ENCODE measurements at places on chromosomes 3 and 15.
A peak's percentile ranks its signal among the peaks of the same experiment; 100 is the strongest.

DNA sequence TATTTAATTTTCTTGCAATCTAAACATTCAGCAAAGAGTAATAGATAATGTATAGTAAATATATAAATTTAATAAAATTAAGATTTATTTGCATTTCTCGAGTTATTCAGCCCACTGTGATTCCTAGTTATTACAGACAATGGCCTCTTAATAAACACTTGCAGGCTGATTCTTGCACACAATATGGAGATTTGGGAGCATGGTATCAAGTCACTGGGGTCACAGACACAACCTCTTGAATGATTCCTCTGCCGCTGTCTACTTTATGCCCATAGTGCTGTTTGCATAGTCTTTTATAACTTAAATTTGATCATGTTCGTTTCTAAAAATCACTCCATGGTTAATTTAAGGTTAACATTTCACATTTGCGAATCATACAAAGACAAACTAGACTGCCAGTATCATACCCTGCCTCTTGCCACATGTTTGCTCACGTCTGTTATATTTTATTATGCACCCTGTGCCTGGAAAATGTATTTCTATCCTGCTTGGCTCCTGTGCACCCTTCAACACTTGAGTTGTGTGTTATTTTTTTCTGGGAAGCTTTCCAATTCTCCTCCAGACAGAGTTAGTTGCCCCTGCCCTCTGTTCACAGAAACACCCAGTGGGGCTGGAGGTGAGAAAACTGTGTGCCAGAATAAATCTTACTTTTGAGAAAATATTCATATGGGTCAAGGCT is 206.3 kb upstream of the ROBO1 start:
- DNase-seq = no peak

DNA sequence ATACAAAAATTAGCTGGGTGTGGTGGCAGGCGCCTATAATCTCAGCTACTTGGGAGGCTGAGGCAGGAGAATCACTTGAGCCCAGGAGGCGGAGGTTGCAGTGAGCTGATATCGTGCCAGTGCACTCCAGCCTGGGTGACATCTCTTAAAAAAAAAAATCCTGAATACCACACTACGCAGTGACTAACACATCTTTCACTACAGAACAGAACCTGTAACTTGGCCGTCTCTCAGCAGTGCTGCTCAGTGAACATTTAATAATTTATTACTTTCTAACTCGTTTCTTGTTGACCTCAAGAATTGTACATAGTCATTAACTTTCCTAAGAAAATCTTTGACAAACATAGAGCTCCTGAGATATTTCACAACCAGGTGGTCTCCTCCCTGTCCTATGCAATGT is 3.8 kb downstream of the GREM1 start:
- no peak for DNase-seq

DNA sequence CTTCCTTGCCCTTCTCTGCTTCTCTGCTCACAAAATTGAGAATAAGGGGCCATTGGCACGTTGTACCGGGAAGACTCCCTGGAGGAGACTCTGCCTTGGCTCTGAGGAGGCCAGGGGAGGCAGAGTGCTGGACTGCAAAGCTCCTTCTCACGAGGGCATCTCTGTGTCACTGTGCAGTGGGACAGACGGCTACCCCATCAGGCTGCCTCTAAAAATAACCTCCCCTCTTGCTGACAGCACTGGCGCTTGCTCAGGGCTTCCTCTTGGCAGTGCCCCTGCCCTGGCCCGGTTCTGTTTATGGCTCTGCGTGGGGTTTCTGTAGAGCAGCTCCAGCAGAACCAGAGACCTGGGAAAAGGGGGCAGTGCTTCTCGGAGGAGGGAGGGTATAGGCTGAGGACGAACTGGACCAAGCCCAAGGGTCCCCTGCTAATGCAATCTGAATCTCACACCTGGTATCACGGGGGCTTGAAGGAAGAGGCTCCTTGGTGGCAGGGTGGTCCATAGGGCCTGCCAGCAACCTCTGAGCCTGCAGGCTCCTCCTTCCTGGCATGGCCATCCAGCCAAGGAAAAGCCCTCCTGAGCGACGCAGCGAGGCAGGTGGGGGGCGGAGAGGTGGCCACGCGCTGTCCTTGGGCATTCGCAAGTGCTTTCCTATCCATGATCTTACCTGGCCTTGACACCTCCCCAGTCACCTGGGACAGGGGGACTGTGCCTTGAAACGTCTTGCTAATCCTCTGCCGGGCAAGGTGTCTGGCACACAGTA is 63.3 kb upstream of the TLE3 start:
- no peak for DNase-seq

- no peak for DNase-seq
Observed at GRCh38 chr15:44275150-44275830, 13.2 kb upstream of the GOLM2 start.

GRCh38 chr3:155323063-155323666 is 29.7 kb upstream of the STRIT1 start:
- no peak for DNase-seq

DNA sequence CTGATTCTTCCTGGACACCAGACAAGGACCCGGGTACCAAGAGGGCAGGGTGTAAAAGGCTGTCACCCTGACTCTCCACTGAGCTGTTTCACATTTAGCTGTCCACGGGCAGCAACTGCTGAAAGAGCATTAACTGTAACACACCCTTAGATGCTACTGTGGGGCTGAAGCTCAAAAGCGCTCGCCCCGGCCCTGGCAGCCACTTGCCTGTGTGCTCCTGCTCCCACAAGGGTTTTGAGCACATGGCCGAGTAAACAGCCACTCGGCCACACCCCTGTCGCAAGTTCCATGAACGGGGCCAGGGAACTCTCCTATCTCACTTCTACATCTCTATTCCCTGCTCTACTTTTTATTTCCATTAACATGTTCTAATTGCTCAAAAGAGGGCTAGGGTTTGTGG is 421.7 kb downstream of the TUSC7 start:
- no peak for DNase-seq

DNA sequence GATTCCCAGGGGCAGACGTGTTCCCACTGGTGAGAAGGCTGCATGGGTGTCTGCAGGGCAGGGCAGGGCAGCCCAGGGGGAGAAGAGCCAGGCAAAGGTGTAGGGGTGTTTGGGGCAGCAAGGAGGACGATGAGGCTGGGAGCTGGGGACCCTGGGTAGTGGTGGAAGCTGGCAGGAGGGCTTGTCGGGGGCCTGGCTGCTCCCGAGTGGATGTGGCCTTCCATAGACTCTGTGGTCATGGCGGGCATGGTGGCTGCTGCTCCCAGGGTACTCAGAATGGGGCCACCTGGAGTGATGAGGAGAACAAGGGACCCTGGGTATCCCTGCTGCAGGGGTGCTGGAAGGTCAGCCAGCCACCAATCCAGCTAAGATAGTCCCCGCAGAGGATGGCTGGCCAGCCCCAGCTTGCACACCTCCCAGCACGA is 107.5 kb downstream of the WNT7A start:
- DNase-seq = no peak

DNA sequence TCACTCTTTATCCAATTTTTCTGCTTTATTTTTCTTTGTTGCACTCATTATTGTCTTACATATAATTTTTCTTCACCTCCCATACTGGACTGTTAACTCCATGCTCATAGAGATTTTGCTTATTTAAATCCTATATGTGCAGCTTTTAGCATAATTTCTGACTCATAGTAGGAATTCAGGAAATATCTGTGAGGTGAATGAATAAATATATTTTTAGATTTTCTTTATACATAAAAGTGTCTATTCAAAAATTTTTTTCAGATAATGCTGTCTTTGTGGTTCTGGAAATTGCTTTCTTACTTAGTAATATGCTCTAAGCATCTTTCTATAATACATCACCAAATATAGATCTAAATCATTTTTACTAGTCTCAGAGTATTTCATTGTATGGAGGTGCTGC is 191.8 kb upstream of the SUCLG2 start:
- no peak for DNase-seq

GRCh38 chr3:159200176-159200575 is 398.3 kb downstream of the MFSD1 start:
- no peak for DNase-seq

GRCh38 chr15:85584872-85585271 is 204.5 kb downstream of the AKAP13 start:
- no peak for DNase-seq

DNA sequence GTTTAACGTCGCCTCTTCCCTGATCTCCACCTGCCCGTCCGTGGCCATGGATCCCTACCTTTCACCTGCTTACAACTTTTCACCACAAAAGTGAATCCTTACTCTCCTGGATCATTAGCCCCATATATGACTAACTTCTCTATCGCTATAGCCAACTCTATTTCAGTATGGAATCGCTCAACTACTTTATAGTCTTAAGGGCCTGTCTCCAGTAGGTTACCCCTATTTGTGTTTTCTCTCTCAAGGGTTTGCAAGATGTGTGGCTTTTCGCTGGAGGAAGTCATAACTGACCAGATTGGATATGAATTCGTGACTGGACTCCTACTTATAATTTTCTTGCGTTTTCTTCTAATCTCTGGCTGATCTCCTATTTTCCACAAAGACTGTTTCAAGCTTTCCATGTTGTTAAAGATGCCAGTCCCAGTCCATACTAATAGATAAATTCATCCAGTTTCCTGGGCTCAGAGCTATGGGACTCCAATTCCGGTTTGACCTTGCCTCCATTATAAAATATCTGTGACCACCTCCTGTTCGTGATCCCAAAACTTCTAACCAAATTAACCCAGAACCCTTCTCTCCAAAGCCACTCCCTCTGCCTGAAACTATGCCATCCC is 1.3 kb upstream of the STAG1 start:
- DNase-seq = no peak

- peak; percentile 71 for DNase-seq
Observed at GRCh38 chr3:69200384-69201068, 78.1 kb upstream of the LMOD3 start.

DNA sequence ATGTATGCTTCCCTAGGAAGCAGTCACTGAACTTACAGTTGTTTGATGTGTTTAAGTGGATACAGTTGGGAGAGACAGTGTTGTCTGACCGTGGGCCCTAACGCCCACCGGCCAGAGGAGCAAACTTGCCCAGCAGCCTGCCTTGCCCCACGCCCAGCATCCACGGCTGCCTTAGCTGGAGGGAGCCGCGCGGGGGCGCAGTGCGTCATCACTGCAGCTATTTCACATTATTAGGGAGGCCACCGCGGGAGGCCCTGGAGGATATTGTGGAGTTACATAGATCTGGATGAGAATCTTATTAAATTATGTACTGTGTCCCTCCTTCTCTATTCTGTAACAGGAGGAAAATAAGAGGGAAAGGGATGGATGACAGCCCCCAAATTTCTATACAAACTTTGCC is 267.2 kb downstream of the GABRG3 start:
- DNase-seq = no peak

GRCh38 chr15:80003934-80004472 is 33.0 kb upstream of the BCL2A1 start:
- no peak for DNase-seq

GRCh38 chr15:60683156-60683555 is 204.2 kb upstream of the ICE2 start:
- no peak for DNase-seq

- no peak for DNase-seq
Observed at GRCh38 chr3:61964566-61964965, 403.2 kb downstream of the PTPRG start.

DNA sequence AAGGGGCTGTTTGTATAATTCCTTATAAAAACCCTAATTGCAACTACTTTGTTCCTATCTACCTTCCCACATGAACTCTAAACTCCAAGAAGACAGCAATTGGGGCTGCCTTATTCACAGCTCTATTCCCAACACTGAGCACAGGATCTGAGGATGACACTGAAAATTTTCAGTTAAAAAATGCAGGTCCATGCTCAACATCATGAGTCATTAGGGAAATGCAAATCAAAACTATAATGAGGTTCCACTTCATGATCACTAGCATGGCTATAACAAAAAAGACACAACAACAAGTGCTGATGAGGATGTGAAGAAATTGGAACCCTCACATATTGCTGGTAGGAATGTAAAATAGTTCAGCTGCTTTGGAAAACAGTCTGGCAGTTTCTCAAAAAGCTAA is 12.9 kb downstream of the SUMF1 start:
- DNase-seq = no peak

GRCh38 chr3:123374016-123374415 is 74.9 kb downstream of the ADCY5 start:
- no peak for DNase-seq

GRCh38 chr15:33190539-33190938 is 4.0 kb downstream of the FMN1 start:
- no peak for DNase-seq

GRCh38 chr3:97712919-97713318 is 51.6 kb upstream of the ARL6 start:
- DNase-seq = no peak

DNA sequence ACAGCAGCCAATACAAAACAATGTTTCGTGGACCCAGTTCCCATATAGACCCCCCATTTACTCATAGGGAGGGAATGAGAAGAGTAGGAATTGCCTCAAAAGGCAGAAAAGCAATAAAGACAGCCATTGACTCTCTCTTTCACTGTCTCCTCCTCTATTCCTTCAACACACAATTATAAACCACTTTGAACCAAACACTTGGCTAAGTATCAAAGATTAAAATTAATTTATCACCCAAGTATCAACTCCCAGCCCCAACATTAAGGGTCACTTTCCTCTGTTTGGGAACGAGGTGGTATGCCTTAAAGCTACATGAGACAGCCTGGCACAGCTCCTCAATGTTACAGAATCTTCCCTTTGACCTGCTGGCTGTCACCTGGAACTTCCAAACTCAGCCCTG is 16.4 kb upstream of the LRIG1 start:
- DNase-seq = no peak

- DNase-seq = no peak
Observed at GRCh38 chr15:39594446-39595337, 13.8 kb downstream of the THBS1 start.

DNA sequence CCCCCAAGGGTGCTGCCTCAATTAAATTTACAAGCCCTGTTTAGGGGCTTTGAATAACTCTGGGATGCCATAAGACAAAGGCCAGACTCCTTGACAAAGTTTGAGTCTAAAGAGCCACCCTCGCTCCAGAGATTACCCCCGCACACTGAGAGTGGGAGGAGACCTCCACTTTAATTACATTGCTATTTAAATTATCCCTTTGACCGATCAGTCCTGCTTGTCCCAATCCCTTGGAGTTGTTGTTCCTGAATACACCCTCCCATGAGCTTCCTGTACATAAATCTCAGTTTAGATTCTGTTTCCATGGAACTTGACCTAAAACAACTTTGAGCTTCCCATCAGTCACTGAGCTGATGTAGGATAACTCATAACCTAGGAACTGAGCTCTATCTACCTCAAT is 596.3 kb downstream of the PYDC2 start:
- no peak for DNase-seq

DNA sequence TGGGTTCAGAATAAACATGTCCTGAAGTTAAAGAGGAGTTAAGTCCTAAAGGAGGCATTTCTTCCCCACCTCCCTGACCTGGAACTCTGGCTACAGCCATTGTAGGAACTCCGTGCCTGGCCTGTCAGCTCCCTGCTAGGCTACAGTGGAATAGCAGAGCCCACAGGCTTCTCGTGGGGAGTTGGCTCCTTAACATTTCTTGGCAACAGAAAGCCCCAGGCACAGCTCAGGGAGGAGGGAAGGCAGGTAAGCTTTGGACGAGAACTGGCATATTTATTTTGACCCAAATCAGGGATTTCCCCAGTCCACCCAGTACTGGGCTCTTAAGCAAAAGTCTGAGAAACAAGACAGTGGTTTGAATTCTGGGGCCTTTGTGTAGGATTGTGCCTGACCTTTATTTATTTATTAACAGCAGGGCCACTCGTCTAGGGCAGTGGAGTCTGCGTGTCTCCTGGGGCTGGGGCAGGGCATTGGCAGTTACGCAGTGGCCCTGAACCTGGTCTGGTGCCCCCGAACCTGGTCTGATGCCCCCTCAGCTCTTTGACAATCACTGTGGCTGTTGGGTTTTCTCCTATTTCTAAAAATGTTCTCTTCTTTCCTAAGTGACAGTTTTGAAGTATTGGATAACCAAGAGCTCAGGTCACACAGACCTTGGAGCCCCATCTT is 7.9 kb upstream of the ISG20 start:
- no peak for DNase-seq
